NCI-H1930 (cell line): ENCODE measurements at places on chromosomes 12 and 14.

DNA sequence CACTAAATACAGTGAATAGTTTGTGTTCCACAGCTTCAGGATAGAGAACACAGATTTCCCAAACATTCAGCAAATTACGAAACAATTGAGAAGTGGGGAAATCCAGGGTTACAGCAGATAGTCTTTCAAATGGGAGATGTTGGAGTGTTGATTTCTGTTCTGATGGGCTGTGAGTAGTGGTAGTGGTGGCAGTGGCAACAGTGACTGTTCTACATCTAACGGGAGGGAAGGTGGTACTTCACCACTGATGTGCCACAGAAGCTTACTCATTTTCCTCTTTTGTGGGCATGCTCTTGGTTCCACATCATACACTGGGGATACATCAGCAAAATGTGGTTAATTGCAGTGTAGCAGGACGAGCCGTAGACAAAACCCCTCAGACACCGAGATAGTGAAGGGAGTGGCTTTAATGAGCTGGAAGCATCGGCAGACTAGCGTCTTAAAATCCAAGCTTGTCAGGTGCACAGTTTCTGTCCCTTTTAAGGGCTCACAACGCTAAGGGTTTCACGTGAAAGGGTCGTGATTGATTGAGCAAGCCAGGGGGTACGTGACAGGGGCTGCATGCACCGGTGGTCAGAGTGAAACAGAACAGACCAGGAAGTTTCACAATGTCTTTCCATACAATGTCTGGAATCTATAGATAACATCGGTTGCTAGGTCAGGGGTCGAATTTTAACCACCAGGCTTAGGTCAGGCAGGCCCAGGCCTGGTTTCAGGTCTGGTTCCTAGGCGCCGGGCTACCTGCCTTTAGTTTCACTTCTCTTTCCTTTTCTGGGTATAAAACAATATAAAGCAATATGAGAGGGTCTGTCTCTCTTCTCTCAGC lies 330.6 kb upstream of the FBXO33 start:
- DNase-seq: no peak

DNA sequence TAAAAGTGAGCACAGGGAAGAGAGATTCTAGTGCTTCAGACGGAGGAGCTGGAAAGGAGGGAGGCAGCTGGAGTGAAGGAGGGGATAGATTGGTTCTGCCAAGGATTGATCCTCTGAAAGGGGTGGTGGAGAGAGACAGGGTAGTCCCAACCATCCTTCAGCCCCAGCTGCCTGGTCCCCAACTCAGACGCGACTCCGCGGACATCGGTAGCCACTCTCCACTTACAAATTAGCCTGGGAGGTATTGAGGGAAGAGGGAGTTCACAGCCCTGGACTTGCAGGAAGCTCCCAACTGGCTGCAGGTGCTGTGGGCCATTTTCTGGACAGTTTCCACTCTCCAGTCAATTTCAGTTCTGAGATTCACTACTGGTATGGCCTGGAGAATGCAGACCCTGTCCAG lies 1.2 kb downstream of the PLEKHD1 start:
- DNase-seq: no peak

- DNase-seq: no peak
These were observed 319.0 kb downstream of the FOXG1 start for GRCh38 chr14:29085546-29085945.

- no peak for DNase-seq
These were observed 198.7 kb downstream of the DACT1 start for GRCh38 chr14:58836303-58836974.

DNA sequence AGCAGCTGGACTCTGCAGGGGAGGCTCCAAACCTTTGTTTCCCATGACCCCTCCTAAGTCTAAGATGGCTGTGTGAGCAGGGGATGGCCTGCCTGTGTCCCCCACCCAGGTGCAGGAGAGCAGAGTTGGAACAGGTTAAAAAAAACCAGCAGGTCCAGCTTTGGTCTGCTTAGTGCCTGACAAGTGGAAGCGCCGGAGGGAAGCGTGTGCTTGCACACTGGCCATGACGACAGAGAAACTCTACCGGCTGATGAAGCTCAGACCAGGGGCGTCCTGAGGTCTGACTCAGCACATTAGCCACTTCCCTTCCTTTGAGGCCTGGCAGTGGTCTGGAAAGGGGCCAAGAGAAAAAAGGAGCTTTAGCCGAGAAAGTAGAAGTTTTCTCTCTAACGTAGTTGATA lies 280.1 kb downstream of the VRK1 start:
- DNase-seq: no peak

DNA sequence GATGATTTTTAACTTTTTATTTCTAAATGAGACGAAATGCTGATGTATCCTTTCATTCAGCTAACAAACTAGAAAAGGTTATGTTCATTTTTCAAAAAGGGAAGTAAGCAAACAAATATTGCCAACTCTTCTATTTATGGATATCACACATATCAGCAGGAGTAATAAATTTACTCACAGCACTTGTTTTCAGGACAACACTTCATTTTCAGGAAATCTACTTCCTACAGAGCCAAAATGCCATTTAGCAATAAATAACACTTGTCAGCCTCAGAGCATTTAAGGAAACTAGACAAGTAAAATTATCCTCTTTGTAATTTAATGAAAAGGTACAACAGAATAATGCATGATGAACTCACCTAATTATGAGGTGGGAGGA lies 139.6 kb downstream of the HMGA2 start:
- no peak for DNase-seq

DNA sequence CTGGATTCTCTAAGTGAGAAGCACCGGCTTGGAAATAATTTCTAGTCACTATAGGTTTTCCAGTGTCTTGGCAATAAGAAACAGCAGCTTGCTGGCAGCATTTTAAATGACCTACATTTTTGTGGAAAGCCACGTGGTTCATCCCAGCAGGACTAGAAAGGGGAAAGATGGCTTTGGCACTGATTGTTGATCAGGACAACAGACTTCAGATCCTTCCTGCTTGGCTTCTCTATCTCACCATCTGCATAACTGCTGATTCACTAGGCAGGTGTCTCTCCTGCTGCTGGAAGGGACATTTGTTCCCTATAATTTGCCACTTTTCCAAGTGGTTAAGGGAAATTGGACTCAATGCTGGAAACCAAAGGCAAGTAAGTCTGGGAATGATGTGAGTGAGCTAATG lies 131.0 kb downstream of the TTC8 start:
- no peak for DNase-seq

- DNase-seq: no peak
These were observed 3.1 kb downstream of the NUMB start for GRCh38 chr14:73455294-73455693.

GRCh38 chr14:65000898-65001591 lies 14.3 kb downstream of the FNTB start:
- no peak for DNase-seq

DNA sequence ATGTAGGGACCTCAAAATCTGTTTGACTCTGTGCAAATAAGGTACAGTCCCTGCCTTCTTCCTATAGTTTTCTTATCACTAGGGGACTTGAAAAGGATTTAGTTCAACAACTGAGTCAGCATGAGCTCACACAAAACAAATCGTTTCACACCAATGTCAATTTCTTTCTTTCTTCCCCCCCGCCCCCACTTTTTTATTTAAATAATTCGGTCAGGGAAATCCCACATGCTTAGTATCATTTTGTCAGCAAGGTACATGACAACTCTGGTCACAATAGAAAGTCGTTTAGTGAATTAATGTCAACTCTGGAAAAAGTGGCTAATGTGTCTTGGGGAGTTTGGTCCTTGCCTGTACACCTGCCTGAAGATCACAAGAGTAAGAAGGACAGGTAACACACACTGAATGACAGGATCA lies 232.2 kb upstream of the PLEKHG7 start:
- no peak for DNase-seq

DNA sequence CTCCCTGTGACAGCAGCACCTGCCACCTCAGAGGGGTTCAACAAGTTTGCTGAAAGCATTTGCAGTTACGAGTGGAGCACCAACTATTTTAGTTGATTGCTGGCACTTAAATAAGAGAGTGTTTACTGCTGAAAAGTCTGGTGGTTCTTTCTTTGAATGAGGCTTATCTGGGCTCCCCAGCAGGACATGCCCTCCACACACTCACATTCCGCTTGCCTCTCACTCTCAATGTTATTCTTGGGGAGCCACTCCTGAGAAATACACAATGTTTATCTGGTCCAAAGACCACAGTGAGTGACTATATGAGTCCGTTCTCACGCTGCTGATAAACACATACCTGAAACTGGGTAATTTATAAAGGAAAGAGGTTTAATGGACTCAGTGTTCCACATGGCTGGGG lies 31.9 kb downstream of the NT5DC3 start:
- DNase-seq: no peak
